ENCODE measurements at places on chromosomes 7 and 10.

DNA sequence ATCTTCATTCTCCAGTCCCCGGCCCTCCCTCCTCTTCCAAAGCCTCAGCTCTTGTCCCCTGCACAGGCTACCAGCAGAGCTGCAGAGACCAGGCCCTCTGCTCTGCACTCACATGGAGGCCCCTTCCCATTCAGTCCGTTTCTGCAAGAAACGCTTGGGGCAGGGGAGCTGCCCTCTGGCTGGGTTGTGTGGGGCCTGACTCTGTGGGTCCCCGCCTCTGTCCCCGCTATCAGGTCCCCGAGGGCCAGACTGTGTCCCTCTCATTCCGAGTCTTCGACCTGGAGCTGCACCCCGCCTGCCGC lies 1.5 kb downstream of the PCOLCE start:
- no peak for DNase-seq

DNA sequence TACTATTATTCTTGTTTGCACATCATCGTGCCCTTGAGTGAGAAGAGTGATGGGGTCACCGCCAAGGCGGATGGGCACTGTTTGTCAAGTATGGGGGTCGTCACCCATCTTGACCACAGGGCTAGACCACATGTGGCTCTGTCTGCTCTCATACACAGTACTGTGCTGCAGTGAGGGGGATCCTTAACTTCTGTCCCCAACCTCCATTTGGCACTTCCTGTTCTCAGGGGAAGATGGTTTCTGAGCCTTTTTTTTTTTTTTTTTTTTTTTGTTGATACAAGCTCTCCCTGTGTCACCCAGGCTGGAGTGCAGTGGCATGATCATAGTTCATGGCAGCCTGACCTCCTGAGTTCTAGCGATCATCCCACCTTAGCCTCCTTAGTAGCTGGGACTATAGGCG lies 13.6 kb downstream of the WBP1L start:
- no peak for DNase-seq

- no peak for DNase-seq
Measured at GRCh38 chr7:28137463-28137862, 43.1 kb downstream of the JAZF1 start.

- DNase-seq, result no peak
Measured at GRCh38 chr7:37320140-37320847, 128.4 kb downstream of the ELMO1 start.

DNA sequence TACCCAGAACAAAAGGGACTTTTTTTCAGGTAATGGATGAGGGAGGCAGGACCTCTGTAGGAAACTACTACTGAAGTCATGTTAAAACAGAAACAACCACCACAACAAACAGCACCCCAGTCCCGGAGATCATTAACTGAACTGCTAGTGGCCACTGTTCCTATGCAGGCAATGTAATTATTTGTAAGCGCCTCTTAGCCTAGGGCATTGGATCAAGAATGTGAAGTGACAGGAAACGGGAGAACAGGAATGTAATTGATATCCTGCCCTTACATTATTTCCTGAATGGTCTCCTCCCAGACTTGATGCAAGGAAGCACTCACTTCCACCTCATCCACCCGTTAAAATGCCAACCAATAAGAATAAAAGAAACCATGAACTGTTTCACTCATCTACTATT lies 16.7 kb upstream of the GAD2 start:
- DNase-seq, result no peak

DNA sequence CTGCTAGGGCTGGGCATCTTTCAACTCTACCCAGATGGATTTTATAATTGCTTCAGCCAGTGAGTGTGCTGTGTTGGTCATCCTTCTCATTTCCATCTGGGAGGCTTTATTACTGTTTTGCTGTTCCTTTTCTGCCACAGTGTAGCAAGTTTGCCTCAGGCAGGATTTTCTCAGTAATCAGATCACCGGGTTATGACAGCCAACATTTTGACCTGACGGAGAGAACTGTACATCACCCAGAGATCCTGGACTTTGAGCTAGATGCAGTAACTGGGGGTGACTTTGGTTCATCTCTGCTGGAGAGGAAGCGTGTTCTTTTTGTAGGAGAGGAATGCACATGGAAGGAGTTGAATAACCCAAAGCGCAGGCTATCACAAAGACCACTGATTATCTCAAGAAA lies 111.8 kb upstream of the AGR3 start:
- no peak for DNase-seq

- no peak for DNase-seq
Measured at GRCh38 chr10:28077889-28078288, 79.0 kb upstream of the ODAD2 start.

GRCh38 chr7:18536486-18536885 lies 40.9 kb downstream of the HDAC9 start:
- no peak for DNase-seq

- DNase-seq, result peak; percentile 26
Measured at GRCh38 chr7:3673524-3673923, 372.5 kb downstream of the SDK1 start.

- DNase-seq, result no peak
Measured at GRCh38 chr7:132977234-132977633, 104.7 kb downstream of the CHCHD3 start.

DNA sequence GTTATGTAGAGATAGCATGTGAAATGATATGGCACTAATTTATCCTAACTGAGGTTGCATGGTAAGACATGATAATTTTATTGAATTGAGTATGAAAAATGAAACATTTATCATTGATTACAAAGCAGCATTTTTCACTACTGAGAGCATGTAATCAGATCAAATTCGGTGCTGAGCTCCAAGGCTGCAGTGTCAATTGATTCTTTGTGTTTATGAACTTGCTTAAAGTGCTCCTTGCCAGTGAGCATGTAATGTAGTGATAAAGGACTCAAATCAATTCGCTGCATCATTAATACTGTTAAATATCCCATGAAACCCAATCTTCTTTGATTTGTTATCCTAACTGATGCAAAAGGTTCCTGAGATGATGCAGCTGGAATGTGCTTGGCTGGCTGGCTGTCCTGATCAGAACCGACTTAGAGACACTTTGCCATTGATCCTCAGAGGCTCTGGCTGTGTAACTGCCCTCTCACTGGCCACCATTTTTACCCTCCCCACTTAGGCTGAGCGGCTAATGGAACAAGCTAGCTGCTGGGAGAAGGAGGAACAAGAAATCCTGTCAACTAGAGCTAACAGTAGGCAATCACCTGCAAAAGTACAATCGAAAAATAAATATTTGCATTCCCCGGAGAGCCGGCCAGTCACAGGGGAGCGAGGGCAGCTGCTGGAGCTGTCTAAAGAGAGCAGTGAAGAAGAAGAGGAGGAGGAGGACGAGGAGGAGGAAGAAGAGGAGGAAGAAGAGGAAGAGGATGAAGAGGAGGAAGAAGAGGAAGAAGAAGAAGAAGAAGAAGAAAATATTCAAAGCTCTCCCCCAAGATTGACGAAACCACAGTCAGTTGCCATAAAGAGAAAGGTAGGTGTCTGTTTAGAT lies 89.8 kb upstream of the SAMD8 start:
- DNase-seq, result no peak

DNA sequence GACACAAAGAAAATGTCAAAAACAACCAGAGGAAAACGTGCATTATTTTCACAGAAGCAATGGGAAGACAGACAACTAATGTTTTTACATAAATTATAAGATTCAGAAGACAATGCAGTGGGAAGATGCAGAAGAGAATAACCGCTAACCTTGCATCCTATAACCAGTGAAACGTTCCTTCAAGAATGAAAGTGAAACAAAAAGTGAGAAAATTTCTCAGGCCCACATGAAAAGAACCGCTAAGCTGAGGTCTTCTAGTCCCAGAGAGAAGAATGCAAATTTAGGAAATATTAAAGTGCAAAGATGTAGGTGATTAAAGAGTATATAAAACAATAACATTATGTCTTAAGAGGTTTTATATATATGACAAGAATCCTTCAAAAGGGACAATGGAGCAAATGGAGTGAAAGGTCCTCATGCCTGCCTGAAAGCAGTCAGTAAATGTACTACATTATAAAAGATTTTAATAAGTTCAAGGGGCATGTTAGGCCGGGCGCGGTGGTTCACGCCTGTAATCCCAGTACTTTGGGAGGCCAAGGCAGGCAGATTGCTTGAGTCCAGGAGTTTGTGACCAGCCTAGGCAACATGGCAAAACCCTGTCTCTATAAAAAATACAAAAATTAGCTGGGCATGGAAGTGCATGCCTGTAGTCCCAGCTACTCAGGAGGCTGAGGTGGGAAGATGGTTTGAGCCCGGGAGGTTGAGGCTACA lies 43.1 kb upstream of the DDC start:
- no peak for DNase-seq

DNA sequence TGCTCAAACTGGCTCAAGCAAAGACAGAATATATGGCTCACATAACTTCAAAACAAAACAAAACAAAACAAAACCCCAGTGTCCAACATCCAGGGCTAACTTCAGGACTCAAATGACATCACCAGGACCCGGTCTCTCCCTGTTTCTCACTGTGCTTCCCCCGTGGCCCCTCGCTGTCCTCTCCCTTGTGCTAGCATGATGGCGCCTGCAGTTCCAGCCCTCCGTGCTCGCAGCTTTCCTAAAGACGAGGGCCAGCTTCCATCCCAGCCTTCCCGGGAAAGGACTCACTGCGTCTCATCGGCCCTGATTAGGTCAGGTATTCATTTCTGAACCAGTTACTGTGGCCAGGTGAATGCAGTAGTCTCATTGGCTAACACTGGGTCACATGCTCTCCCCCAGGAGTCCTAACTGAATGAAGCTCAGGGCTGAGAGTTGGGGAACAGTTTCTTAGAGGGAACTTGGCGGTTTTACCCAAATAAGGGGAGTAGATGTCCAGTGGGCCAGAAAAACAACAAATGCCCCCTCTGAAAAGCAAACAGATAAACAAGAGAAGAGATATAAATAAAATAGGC lies 33.0 kb upstream of the CTBP2 start:
- DNase-seq, result no peak

- DNase-seq, result no peak
Measured at GRCh38 chr7:43071604-43072003, 40.8 kb upstream of the HECW1 start.

GRCh38 chr7:148972375-148972774 lies 55.9 kb downstream of the PDIA4 start:
- DNase-seq, result no peak

DNA sequence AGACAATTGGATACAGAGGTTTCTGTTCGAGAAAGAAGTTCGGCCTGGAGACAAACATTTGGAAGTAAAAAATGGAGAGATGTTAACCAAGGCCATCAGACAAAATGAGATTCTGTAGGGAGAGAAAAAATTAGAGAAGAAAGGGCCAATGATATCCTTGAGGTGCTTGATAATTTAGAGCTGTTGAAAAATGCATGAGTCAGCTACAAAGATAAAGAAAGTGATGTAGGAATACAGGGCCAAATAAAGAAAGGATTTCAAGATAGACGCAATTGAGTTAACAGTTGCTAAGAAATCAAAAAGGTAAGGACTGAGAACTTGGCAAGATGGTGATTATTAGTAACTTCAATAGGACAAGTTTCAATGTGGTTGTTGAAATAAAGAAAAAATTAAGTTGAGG lies 384.2 kb upstream of the SEMA3A start:
- no peak for DNase-seq

GRCh38 chr7:44390701-44391100 lies 65.3 kb upstream of the CAMK2B start:
- no peak for DNase-seq

DNA sequence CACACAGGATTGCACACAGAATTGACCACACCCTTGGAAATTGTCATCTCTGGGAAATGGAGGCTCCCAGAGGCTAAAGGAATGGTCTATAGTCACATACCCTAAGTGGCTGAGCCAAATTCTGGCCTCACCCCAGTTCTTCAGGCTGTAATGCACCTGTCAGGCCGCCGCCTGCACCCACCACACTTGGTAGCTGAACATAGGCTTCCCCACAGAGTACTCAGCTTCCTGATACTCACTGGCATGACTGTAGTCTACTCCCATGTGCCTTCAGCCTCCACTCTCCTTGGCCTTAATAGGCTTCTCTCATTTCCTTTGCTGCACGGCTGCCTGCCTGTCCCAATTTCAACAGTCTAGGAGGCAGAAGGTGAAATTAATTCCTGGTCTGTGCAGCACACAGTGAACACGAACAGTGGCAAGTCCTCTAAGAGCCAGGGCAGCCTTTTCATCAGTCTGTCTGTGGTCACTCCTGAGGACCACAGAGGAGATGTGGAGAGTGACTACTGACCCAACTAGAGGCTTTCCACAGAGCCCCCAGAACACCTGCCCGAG lies 42.5 kb downstream of the NUDCD3 start:
- no peak for DNase-seq

DNA sequence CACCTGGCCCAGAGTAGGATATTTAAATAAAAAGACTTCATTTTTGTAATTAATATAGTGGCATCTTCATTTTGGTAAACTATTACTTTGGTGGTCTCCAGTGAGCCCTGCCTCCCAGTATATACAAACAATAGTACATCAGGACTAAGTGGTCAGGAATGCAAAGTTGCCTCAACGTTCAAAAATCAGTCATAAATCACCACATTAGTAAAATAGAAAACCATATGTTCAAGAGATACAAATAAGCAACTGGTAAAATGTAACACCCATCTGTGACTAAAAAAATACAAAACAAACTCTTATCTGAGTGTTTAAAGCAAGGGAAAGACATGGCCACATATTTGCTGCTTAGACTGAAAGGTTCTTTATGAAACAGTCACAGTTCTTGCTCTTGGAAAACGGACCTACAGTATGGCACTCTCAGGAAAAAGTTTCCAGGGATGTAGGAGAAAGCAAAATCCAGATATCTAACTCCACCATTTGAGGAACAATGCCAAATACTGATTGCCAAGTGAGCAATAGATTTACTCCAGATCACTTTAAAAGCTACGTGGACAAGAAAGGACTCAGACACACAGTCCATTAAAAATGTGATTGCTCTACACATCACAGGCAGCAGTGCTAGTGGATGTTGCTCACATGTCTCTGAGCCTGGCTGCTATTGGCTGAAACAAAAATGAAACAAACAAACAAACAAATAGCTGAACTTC lies 15.1 kb upstream of the RHOBTB1 start:
- no peak for DNase-seq

DNA sequence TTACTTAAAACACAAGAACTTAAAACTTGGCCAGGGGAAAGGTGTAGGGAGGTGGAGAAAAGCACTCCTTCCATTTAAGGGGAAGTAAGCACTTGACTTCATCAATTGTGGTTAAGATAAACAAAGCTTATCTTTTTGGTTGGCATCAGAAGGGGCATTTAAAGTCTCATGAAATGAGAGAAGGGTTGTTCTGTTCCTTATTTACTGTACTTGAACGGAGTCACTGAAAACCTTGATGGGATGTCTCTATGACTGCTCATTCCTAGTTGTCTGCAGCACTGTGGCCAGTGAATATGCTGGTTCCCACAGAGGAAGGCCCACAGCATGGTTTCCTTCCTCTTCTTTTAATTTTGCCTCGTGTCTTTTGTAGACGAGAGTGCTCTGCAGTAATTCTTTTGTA lies 229.3 kb downstream of the AUTS2 start:
- DNase-seq, result no peak
